AML-193 (cell line): ENCODE measurements at places on chromosomes 2 and 18.
A peak's percentile ranks its signal among the peaks of the same experiment; 100 is the strongest.

GRCh38 chr2:27042159-27042661 lies 9.3 kb upstream of the AGBL5 start:
- DNase-seq: no peak

GRCh38 chr2:147560810-147561535 lies 283.9 kb upstream of the ACVR2A start:
- peak; percentile 65 for DNase-seq

GRCh38 chr2:88967844-88968243 lies 276.4 kb downstream of the RPIA start:
- no peak for DNase-seq

DNA sequence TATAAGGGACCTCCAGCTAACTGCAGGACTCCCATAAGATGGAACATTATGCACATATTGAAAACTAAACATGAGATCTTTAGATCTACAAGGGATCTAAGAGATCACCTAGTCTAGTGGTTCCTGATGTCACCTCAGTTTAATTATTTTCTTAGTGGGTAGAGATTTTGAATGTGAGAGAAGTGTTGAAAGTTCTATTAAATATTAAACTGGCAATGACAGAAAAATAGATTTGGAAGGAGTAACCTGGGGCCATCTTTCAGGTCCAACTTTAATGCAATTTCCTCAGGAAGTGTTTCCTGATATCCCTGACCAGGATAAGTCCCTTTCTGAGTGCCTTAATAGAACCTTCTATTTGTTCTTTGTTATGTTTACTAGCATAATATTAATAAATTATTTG lies 29.1 kb upstream of the CPS1 start:
- no peak for DNase-seq

- DNase-seq: no peak
These were observed 29.4 kb downstream of the ITM2C start for GRCh38 chr2:230893841-230894781.

- DNase-seq: peak; percentile 52
These were observed 15.2 kb upstream of the DNPEP start for GRCh38 chr2:219402665-219403515.

- no peak for DNase-seq
These were observed 19.9 kb downstream of the SNORC start for GRCh38 chr2:232889876-232890401.

DNA sequence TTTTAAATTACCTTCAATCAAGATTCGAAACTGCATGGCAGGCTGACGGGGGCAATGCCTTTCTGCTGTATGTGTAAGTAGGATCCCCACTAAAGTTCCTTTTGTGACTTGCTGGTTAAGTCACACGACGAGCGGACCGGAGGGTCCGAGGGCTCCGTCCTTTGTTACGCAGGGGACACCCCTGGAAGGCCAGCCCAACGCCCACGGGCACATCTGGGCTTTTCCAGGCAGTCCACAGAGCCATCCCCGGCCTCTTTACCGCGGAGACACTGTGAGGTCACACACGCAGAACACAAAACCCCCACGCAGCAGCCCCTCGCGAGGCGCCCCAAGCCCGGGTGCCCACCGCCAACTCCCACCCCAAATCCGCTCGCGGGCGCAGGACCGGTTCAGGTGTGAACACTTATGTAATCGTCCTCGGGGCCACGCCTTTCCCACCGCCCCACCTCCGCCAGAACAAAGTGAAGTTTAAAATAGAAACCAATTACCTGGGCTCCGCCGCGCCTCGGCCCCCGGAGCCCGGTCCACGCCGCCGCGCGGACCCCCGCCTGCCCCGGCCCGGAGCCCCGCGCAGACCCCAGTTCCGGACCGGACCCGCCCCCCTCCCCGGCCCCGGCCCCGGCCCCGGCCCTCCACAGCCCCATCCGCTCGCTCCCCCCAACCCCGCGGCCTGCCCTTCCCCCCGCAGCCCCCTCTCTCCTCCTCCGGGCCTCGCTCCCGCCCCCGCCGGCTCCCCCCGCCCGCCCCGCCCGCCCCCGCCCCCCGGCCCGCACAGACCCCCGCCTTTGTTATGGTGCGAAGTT lies 4.2 kb downstream of the ZNF516 start:
- DNase-seq: no peak

GRCh38 chr2:181307203-181307991 lies 149.8 kb upstream of the ITGA4 start:
- DNase-seq: no peak

- no peak for DNase-seq
These were observed 17.8 kb downstream of the NLRC4 start for GRCh38 chr2:32246911-32247310.

DNA sequence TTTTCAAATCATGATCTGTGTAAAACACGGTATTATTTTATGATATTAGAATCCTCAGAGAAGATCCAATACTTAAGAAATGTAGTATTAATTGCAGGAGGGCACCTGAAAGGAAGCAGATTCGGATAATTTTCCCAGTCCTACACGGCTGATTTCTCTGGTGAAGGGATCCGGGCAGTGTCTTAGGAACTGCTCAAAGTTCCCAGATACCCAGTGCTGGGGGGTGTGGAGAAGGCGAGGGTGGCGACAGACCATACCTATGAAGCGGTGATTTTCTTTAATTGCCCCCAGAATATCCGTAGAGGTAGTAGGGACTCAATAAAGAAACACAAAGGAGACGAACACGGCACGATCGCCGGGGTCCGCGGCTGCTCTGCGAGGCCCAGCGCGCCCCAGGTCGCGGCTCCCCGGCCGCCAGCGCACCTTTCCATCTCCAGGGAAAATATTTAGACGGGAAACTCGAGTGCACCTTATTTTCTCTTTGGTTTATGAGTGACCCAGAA lies 1.4 kb upstream of the SOX11 start:
- no peak for DNase-seq

DNA sequence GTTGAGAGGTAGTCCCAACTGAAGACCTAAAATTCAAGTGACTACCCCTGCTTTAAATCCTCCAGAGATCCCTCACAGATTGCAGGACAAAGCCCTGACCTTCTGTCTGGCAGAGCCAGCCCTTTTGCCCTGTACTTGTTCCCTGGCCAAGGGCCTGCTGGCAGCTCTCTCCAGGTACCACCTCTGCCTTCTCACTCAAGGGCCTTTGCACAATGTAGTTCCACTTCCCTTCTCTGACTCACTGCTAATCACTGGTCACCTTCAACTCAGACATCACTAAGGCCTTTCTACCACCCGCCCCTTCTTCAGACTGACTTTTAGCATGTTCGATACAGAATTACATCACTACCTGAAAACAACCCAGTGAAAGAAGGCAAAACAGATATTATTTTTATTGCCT lies 411.0 kb downstream of the TMEM182 start:
- DNase-seq: no peak

DNA sequence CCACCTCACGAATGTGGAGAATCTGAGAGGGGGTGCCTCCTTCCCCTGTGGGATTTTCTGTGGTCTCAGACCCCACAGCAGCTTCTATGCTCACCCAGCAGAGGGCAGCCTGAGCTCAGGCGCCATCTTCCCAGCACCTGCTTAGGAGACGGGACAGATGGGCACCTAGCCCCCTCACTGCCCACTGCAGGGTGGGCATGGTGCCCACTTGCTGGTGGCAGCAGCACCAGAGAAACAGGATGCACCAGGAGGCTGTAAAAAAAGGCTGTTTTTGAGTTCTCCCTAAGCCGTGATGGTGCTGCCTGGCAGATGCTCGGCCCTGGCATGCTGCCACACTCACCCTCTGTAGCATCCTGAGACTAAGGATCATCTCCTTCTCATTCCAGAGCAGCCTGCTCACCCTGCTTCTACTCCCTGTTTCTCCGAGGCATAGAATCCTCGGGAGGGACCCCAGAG lies 19.1 kb upstream of the SLC20A1 start:
- DNase-seq: peak; percentile 56

GRCh38 chr2:43685357-43685756 lies 9.1 kb upstream of the C1GALT1C1L start:
- DNase-seq: no peak

DNA sequence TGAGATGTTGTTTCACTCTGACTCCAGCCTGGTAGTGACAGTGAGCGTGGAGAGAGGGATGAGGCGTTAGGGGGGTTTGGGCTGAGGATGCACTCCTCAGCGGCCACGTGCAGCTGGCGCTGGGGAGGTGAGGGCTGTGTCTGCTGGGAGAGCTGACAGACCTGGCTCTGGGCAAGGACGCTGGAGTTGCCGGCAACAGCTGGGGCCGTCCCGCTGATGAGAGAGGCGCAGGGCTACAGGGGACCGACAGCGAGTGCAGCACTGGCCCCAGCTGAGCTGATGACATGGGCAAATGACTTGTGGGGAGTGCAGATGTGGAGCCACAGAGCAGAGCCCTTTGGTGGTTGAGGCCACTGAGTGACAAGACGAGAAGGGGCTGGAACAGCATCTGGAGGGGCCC lies 38.4 kb downstream of the COA5 start:
- DNase-seq: no peak

DNA sequence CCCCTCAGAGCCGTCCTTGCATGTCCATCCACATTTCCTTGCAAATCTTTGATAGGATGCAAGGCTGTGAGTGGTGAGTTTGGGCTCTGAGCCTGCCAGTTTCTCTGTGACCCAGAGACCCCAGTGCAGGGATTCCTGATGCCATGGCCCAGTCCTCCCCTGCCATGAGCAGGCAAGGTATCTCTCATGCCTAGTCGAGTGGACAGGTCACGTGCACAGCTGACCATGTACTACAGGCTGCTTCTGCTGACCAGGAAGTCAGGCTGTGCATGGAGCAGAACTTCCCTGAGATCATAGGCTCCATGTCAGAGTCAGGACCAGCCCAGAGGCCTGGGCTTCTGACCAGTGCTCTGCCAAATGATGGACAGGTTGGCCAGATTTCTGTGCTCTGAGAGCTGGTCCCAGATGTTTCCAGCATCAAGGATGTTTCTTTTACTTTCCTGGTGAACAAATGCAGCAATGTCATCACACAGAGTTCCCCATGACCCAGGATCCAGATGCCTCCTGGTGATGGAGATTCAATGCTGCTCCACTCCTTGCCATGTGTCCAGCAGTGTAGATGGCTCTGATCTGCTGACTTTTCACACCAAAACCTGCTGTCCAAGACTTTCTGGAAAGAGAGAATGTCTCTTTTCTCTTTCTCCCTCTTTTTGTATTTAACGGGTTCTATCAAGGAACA lies 321.6 kb upstream of the HS6ST1 start:
- DNase-seq: no peak

GRCh38 chr2:58054264-58054663 lies 7.7 kb downstream of the VRK2 start:
- peak; percentile 79 for DNase-seq

DNA sequence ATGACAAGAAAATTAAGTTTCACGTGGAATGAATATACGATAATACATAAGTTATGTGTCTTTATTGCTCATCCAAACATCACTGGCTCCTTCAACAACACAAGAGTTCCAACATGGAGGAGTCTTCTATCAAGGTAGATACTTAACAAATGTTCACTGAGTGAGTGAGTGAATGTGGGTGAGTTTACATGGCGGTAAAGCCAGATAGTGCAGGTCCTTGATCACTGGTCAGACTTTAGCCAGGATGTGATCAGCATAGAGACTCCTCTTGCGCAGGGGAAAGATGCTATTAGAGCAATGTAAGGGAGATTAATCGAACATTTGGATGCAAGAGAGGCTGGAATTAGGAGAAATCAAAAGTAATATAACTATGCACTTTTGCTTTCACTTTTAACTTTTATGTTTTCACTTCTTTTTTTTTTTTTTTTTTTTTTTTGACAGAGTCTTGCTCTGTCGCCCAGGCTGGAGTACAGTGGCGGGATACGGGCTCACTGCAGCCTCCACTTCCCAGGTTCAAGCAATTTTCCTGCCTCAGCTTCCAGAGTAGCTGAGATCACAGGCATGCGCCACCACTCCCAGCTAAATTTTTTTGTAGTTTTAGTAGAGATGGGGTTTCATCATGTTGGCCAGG lies 249.0 kb upstream of the ID2 start:
- no peak for DNase-seq

DNA sequence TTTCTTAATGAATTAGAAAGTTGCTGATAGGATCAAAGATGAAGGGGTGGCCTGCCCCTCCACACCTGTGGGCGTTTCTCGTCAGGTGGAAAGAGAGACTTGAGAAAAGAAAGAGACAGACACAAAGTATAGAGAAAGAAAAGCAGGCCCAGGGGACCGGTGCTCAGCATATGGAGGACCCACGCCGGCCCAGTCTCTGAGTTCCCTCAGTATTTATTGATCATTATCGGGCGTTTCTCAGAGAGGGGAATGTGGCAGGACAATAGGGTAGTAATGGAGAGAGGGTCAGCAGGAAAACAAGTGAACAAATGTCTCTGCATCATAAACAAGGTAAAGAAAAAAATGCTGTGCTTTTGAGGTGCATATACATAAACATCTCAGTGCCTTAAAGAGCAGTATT lies 144.3 kb downstream of the CCDC102B start:
- DNase-seq: no peak

DNA sequence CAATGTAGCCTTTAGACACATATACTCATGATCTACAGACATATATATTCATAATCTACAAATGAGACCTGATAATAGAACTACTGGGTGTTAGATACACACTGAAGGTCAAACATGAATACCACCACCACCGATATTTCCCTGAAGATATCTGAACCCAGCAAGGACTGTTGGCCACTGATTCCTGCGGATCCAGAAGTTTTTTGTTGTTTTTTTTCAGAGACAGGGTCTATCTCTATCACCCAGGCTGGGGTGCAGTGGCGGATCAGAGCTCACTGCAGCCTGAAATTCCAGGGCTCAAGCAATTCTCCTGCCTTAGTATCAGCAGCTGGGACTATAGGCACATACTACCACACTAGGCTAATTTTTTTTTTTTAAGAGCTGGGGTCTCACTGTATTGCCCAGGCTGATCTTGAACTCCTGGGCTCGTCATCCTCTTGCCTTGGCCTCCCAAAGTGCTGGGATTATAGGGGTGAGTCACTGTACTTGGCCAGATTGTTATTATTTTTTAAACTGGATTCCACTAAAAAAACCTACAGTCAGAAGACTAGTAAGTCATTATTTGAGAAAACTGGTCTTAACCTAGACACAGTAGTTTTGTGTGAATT lies 1.8 kb downstream of the METTL5 start:
- DNase-seq: no peak

GRCh38 chr2:106095478-106096298 lies 98.4 kb downstream of the UXS1 start:
- no peak for DNase-seq

DNA sequence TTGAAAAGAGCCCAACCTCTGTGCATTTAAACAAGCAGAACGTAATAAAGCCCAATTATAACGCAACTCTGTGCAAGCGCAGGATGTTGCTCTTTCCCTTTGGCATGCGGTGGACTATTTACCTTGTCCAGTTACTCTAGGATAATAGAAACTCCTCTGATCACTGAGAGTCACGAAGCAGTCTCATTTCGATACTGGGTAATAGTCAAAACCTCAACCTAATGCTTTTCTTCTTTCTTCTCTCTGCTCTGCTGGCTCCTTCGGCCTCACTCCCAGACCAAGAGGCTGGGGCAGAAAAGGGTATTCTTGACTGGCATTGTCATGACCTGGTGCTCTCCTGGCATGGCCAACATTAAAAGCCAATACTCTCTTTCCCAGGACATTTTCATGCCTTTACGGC lies 89.7 kb upstream of the GCFC2 start:
- no peak for DNase-seq

GRCh38 chr2:160870729-160871465 lies 289.3 kb upstream of the TANK start:
- DNase-seq: no peak

- DNase-seq: no peak
These were observed 50.8 kb upstream of the MYCN start for GRCh38 chr2:15889442-15890123.
